Putamen (tissue), 1 donor: ENCODE measurements at places on chromosomes 4 and X.

GRCh38 chr4:170047771-170048354 is 21.7 kb upstream of the MFAP3L start:
- DNase-seq = peak; percentile 75

GRCh38 chr4:105471566-105472176 is 2.2 kb downstream of the PPA2 start:
- peak; percentile 70 for DNase-seq

- DNase-seq = no peak
Measured at GRCh38 chr4:180500154-180500553, 1743.0 kb upstream of the TENM3 start.

GRCh38 chrX:122500556-122500955 is 683.5 kb upstream of the GRIA3 start:
- no peak for DNase-seq

DNA sequence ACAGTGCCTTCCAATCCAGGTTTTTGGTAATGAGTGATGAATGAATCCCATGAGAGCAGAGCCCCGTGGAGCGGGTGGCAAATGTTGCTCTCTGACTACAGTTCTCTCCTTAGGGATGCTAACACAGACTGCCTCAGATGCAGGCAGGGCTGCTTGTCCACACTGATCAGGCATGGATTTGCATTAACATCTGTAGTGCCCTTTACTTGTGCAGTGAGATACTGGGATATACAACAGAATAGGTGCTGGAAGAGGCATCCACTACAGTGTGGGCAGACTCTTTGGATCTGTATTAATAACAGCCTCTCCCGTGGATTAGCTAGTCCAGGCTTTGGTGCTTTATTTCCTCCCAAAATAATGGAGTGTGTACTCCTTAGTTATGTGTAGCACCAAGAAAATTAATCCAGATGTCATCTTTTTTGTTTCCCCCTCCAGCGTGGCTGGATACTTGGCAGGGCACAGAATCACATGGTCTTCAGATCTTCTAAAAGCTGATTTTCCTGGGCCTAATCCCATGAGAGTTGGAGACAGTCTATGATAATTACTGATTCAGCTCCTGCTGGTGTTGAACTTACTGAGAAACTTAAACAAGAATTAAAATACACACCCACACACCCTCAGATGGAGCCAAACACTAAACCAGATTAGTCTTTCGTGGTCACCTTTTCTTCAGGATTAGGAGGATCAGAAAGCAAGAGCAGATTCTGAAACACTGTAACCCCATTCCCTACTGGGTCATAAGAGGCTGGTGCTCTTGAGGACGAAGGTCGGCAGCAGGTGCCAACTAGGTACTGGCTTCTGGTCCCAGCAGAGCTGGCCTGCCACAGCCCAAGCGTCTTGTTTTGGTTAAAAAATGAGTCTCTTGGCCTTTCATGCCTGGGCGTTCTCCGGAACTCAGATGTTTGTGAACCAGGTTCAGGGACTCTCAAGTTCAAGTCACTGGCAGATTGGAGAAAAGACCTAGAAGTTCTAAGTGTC is 23.1 kb upstream of the NAP1L5 start:
- no peak for DNase-seq

GRCh38 chrX:39527025-39527424 is 570.7 kb downstream of the BCOR start:
- DNase-seq = no peak

DNA sequence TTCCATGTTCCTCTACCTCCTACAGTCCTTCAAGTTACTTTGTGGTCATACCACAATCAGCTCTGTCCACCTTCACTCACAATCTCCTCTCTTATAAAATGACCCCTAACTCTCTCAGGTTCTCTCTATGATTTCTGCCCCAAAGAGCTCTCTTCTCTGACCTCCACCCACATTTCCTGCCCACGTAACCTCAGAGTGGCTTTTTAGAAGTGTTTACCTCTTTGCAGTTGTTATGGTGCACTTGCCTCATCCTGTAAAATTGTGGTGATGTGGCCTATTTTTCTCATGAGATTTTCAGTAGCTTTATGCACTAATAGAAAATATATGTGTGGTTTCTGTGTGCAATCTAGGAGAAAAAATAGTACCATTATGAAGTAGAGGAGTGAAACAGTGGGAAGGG is 215.8 kb downstream of the PACRGL start:
- DNase-seq = no peak

DNA sequence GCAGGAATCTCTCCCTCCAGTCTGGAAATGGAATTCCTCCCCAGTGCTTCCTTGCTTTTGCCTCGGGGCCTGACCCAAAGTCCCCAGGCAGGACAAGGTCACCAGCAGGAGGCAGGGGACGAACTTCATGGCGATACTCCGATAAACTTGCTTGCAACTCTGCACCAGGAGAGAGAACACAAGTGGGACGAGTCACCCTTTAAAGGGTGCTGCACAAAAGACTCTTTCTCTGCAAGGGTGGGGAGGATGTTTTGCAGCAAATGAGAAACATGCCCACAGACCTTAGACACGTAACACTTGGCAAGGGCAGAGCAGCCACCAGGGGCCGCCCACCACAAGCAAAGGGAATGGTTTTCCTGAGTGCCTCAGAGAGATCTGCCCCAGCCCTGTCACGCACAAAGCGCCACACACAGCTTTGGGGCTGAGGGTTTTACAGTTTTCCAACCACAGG is at the start of gene FGFBP2:
Gene FGFBP2 (minus strand): TSS at position 175 of the 451 bp plus-strand sequence. CDS start 46 bp downstream, at position 129.
- no peak for DNase-seq

DNA sequence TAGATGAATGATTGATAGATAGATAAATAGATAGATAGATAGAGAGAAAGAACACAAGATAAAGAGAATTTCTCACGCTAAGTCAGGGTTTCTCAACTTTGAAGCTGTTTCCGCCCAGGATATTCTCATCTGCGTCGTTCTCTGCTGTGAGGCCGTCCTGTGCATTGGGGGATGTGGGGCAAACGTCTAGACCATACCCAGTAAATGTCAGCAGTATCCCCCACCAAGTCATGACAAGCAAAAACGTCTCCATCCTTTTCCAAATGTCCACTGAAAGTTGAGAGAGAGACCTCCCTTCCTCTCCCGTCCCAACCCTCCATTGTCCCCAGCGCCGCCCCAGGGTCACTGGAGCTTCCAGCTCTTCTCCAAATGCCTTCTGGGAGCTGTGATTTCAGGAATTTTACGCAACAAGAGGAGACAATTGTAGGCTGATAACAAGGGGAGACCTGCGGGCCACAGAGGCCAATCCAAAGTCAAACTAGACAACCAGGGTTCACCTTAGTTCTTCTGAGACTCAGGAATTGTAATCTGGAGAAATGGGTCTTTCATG is 8.9 kb upstream of the CRLF2 start:
- DNase-seq = no peak

- no peak for DNase-seq
Measured at GRCh38 chr4:161949946-161950725, 213.7 kb downstream of the FSTL5 start.

DNA sequence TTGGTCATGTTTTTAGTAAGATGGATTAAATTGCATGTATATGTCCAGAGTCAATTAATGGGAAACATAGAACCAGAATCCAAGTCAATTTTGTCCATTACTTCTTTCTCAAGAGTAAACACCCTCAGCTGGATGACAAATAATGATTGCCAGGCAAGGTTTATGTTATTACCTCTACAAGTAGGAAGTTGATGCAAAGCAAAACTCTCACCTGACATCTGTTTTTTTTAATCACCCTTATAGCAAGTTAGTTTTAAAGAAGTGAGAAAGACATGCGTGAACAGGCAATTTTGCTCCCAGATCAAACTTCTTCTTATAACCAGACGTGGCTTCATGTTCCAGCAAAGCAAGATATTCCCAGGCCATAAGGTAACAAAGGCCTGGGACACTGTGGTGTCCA is 348.5 kb upstream of the FTHL17 start:
- no peak for DNase-seq

DNA sequence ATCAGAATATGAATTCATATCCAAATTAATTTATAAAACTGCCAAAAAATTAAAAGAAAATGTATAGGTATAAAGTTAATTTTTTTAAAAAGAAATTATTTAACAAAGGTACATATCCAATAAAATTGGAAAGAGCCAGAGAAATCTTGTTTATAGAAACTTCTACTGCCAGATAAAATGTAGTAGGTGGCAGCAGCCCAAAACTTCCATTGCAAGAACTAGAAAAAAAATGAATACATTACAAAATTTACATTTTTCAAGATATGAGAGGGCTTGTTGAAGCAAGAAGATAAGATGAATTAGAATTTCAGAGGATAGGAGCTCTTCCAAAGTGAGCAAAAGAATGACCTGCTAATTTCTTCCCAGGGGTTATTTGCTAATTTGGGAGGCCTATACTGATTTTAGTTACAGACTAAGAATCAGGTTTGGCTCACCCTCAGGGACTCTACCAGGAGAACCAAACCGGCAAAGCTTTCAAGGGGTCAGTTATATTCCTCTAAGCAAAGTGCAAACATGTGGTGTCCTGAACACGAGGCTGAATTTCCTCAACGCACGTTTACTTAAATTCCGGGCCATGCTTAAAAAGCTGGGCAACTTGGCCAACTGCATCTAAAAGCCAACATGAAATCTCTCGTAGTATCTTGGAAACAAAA is 17.5 kb downstream of the ANKRD50 start:
- no peak for DNase-seq

DNA sequence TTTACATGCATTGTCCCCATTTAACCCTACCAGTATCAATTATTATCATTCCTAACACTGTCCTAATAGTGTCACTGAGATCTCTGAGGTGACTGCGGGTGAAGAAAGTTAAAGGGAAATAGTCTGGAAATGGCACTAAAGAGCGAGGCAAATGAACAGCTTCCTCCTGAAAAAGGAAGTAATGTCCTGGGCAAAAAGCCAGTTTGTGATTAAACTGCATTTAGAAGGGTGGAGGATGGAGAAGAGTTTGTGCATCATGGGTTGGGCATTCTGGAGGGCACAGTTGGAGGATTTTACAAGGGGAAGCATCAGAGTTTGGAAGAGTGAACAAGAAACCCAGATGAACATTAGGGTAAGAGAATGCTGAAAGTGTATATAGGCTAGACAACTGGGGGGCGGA is 60.5 kb upstream of the SLC25A4 start:
- DNase-seq = no peak

DNA sequence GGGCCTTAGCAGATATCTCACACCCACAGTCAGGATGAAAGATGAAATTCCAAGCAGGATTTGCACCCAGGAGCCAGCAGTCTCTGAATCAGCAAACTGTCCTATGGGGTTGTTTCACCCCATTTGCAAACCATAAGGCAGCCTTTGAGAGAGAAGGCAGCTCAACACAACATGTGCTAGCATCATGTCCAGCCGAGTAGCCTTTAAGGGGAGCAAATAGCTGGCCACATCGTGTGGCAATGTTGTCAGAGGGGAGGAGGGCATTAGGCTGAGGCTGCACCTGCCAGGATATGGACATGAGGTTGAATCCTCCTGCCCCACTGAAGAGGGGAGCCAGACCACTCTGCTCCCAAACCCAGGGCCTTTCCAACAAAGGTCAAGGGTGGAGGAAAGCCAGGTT is 20.6 kb upstream of the PJA1 start:
- no peak for DNase-seq

DNA sequence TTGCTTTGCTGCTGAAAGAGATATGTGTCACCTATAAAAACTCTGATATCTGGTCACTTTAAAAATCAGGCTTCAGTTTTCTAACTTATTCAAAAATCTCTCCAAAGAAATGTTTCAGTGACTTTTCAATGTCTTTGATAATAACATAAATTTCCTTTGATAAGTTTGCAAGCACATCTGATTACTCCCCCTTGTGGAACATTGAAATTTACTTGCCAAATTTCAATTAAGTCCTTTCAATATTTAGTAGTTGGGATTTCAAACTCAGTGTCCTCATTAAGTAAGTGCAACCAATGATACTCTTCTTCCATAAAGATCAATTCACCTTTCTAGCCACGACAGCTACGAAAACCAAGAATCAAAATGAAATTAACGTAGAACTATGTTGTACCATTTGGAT is 151.3 kb upstream of the FAM47C start:
- DNase-seq = no peak

DNA sequence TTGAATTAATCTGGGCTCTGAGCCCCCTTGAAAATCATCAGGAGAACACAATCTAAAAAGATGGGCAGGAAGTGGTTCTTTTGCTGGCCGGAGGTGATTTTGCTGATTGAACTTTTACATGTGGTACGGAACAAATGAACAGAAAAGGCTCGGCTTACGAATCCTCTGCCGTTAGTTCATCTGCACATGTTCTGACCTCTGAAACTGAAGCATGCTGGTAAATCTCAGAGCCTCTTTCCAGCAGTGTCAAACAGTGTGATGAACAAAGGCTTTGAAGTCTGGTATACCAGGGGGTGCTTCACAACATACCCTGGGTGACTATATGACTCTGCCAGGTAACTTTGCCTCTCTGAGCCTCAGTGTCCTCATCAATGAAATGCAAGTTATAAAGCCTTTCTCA is 194.2 kb upstream of the C1QTNF7 start:
- DNase-seq = no peak

- DNase-seq = peak; percentile 38
Measured at GRCh38 chr4:3233391-3234071, 15.4 kb upstream of the MSANTD1 start.

DNA sequence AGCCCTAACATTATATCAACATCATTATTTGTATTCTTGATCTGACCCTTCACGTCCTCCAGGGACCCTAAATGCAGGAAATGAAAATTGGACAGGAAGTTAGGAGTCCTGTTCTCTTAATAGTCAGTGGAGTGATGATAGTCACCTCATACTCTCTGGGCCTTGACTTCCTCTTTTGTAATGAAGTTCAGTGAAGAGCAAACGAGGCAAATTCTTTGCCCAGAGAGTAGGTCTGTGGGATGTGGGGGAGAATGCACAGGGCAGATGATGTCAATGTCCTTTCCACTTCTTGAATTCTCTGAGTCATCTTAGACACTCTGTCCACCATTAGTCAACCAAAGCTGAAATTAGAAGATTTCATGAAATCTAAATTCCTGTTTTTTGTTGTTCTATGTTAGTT is 17.1 kb upstream of the GPRIN3 start:
- DNase-seq = no peak

DNA sequence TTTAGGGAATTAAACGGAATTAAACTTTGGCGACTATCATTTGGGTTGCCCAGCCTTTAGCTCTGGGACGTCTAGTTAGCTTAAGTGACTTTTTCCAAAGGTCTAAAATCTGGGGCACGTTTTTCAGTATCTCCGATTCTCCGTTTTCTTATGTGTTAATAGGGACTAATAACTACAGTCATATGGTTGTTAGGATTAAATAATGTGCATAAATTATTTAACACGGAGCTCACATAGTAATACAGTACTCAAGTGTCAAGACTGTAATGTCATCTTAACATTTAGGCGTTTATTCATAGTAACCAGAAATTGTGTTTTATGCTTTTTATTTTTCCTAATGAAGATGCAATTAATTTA is 466 bp upstream of the CCNA2 start:
- DNase-seq = no peak

- no peak for DNase-seq
Measured at GRCh38 chrX:80022363-80023031, 7.9 kb downstream of the TBX22 start.

DNA sequence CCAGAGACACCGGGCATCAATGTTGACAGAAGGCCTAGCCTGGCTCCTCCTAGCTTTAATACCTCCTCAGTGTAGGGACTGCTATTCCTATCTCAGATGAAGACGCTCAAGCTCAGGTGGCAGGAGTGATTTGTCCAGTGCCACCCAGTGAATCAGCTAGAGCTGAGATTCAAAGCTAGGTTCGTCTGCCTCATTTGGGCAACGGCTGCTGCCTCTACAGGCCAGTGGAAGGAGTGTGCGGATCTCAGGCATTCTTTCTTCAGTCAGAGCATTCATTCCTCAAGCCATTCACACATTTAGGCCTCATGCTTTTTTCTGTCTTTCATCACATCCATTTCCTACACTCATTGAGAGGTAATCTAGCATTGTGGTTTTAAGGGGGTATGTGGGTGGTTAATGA is 7.3 kb downstream of the TSR2 start:
- peak; percentile 1 for DNase-seq

GRCh38 chr4:16764622-16765021 is 133.8 kb downstream of the LDB2 start:
- DNase-seq = no peak
